Activated T-helper 1 cell treated with anti-CD3 and anti-CD28 coated beads, Interleukin-12 subunit alpha, Interleukin-12 subunit beta, Interleukin-2, Interleukin-4 antibody, amounts not matched to agents 30 ng/mL and 10 ng/mL and 1 ng/mL, durations not matched to agents 14 hours and 24 hours and 36 hours (primary cell): ENCODE measurements at places on chromosomes 2 and 18.

GRCh38 chr2:239164335-239164871 is 236.4 kb downstream of the HDAC4 start:
- no peak for DNase-seq

- DNase-seq, result no peak
Measured at GRCh38 chr2:105431367-105432043, 32.7 kb upstream of the FHL2 start.

- DNase-seq, result no peak
Measured at GRCh38 chr2:126645211-126645618, 10.7 kb upstream of the GYPC start.

- no peak for DNase-seq
Measured at GRCh38 chr2:232519581-232520438, at the start of gene PRSS56. TSS of gene PRSS56 (plus strand) at chr2:232520388. CDS start at chr2:232520599, 211 bp downstream.

DNA sequence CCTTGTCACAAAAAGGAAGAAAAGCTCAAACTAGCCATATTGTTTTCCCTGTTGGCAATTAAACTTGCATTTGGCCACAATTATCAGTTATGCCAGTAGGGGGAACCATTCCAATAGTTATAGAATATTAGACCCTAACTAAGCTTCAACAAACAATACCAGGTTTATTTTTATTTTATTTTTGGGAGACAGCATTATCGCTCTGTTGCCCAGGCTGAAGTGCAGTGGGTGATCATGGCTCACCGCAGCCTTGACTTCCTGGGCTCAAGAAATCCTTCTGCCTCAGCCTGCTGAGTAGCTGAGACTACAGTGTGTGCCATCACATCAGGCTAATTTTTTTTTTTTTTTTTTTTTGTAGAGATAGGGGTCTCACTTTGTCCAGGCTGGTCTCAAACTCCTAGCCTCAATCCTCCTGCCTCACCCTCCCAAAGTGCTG is 102.1 kb downstream of the ATAD2B start:
- no peak for DNase-seq

- no peak for DNase-seq
Measured at GRCh38 chr2:64533882-64534281, 9.8 kb downstream of the AFTPH start.

GRCh38 chr18:56089612-56090258 is 501.7 kb upstream of the TCF4 start:
- no peak for DNase-seq

DNA sequence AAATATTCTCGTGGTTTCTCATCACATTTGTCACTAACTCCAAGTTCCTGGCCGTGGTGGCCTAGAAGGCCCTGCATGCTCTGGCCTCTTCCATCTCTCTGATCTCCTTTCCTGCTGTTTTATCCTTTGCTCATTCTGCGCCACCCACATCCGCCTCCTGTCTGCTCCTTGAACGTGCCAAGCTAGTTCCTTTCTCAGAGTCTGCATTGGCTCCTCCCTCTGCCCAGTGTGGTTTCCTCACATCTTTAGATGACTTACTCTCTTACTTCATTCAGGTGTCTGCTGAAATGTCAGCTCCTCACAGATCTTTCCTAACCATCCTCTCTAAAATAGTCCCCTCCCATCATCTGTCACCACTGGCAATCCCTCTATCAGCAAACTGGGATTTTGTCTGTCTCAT is 158.6 kb upstream of the RBMS1 start:
- peak; percentile 48 for DNase-seq

GRCh38 chr2:26352892-26353291 is 6.3 kb upstream of the ADGRF3 start:
- DNase-seq, result no peak

DNA sequence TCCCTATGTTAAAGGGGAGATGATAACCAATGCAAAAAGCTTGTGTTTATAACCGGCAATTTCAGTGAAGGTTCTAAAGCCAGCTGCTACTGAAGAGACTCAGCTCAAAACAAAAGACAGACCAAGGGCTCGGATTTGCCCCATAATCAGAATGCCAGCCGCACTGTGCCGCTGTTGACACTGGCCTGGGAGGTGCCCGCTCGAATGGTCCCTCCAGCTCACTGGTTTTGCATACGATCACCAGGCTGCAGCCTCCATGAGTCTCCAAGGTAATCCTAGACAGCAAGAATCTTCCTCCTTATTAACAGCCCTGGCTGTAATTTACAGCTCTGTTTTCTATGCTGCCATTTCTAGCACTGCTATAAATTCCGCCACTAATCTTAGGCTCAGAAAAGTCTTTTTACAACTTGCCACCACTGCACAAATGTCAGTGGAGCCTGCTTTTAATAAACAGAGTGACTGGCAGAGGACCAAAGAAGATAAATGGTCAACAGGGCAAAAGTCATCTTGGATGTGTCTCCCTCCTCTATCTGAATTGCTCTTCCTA is 155.7 kb upstream of the SH3BP4 start:
- no peak for DNase-seq

- no peak for DNase-seq
Measured at GRCh38 chr18:45243340-45244110, 371.8 kb upstream of the SLC14A2 start.

DNA sequence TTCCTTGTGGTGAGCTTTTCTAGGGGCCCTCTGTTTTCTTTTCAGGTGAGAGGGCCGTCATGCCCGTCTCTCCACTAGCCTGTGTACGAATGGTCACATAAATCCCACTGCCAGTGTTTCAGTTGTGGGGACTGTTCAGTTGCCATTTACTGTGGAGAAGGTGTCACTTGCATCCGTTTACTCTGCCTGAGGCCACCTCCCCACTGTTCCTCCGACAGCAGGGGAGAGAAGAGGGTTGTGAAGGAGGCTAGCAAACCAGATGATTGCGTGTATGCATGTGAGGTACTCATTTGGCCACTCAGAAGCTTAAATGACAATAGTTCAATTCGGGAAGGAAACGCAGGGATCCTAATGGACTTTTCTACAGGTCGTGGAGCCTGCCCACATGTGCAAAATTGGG is 3.3 kb downstream of the MTCL1 start:
- DNase-seq, result no peak

DNA sequence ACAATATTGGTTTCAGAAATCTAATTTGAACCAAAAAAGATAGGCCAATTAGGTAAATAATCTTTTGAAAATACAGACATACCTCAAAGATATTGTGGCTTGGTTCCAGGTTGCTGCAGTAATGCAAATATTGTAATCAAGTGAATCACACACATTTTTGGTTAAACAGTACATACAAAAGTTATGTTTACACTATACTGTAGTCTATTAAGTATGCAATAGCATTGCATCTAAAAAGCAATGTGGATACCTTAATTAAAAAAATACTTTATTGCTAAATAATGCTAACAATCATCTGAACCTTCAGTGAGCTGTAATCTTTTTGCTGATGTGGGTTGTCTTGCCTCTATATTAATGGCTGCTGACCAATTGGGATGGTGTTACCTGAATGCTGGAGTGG is 67.3 kb downstream of the KYNU start:
- DNase-seq, result no peak

GRCh38 chr2:134668821-134669220 is 50.0 kb downstream of the TMEM163 start:
- DNase-seq, result peak; percentile 74

GRCh38 chr2:26001743-26002351 is 19.6 kb upstream of the KIF3C start:
- no peak for DNase-seq

- no peak for DNase-seq
Measured at GRCh38 chr18:77039196-77040130, 93.1 kb downstream of the MBP start.

DNA sequence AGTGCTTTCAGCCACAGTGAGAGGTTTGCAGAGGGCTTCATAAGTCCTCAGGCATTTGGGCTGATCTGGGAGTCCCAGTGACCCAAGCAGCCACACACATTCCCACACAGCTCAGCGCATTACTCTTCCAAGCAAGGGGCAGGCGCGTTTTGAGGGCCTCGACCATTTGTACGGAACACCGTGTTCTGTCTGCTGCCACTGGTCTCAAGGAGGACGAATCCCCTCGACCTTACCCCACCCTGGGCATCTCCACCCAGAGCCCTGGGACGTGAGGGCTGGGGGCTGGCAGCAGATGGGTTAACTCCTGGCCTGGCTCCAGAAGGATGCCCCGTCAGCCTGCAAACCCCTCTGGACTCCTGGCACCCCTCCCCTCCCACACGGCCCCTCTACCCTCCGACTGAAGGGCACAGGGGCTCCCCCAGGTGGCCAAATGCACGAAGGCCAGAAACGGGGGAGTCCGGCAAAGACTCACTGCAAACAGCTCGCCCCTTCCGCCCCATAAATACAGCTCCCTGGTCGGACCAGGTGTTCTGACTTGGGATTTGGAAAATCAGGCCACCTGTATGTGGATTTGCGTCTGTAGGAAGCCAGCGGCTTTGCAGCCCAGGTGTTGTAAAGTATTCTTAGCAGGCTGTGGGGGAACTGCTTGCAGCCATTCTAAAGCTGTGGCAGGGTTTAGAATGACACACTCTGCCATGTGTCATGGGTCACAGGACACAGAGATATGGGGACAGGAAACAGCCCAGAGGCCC is 33.6 kb upstream of the PTMA start:
- peak; percentile 55 for DNase-seq
